Endothelial cell (in vitro differentiated cells): ENCODE measurements at places on chromosomes 5 and 9. TPM values are rescaled to one million over a fixed set of nuclear protein-coding genes. Genes with fewer than 3 reads are reported as not detected.
A peak's percentile ranks its signal among the peaks of the same experiment; 100 is the strongest.

Gene APBB3
- total RNA-seq: 24.6 TPM

Gene SLC36A2
- total RNA-seq: not detected

Gene IFNB1
- not detected for total RNA-seq

Gene OCLN
- total RNA-seq: 26.4 TPM

Gene TMEM174
- total RNA-seq: not detected

Gene NMUR2
- not detected for total RNA-seq

GRCh38 chr5:126837906-126838539 lies 61.1 kb downstream of the LMNB1 start:
- H3K4me3 ChIP-seq: no peak overlapping the region
- H3K36me3 ChIP-seq: peaks cover 9% of the 10 kb centered on the region
- peaks cover 5% of the 10 kb centered on the region for H3K27me3 ChIP-seq

DNA sequence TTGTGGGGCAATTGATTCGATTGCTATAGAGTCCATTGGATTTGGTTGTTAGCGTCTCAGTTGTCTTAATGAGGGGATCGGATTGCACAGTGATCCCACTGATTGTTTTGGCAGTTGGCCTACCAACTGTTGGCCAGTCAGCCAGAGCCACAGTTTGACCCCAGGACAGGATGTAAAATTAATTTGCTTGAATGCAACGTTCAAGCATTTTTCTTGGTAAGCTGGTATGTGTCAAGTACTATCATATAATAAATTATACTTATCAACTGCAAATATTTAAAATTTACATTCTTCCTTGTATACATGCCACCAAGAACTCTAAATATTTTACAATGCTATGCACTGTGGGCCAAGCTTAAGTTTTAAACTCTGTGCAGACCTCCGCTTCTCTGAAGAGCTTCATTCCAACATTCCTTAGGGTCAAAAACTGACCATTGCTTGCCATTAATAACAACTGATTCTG lies 80.4 kb upstream of the OSMR start:
- no peak overlapping the region for H3K27ac ChIP-seq
- no peak overlapping the region for H3K4me3 ChIP-seq
- no peaks in the 10 kb centered on the region for H3K4me1 ChIP-seq
- H3K27me3 ChIP-seq: no peaks in the 10 kb centered on the region

DNA sequence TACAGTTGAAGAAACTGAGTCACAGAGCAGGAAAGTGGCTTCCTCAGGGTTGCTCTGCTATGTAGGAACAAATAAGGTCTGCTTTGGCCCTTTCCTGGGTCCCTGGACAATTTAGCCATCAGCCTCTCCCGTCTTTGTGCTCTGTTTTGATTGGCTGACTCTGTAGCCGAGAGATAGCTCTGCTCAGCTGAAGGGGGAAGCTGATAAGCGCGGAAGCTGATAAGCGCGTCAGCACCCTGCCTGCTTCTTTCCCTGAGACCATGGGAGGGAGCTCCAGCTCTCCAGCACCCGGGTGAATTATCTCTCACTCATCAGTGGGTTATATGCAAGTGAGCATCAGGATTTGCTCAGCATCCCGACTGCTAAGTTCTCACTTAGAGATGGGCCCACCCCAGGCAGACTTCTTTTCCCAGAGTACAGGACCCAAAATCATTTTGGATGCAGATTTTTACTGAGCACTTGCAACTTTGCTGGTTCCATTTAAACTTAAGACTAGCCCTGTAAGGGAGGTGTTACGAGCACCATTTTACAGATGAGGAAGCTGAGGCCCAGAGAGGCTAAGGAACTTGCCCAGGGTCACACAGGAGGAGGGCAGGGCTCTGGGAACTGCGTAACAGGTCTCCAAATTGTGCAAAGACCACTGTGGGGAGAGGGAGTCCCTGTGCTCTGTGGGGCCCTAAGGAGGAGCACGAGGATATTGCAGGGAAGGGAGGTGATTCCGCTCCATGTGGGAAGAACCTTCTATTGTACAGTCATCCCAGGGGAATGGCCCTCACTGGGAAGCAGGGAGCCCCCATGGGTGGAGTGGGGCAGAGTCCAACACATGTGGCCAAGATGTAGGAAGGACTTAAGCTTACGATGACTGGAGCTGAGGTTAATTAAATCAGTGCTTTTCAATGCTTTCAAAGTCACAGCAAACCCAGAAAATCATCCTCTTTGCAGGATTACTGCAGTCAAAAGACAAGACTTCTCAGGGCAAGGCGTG lies 83.7 kb upstream of the ORM1 start:
- H3K4me3 ChIP-seq: no peak overlapping the region
- no peaks in the 10 kb centered on the region for H3K27me3 ChIP-seq
- peaks cover 10% of the 10 kb centered on the region for H3K4me1 ChIP-seq
- peaks cover 18% of the 10 kb centered on the region for H3K36me3 ChIP-seq

DNA sequence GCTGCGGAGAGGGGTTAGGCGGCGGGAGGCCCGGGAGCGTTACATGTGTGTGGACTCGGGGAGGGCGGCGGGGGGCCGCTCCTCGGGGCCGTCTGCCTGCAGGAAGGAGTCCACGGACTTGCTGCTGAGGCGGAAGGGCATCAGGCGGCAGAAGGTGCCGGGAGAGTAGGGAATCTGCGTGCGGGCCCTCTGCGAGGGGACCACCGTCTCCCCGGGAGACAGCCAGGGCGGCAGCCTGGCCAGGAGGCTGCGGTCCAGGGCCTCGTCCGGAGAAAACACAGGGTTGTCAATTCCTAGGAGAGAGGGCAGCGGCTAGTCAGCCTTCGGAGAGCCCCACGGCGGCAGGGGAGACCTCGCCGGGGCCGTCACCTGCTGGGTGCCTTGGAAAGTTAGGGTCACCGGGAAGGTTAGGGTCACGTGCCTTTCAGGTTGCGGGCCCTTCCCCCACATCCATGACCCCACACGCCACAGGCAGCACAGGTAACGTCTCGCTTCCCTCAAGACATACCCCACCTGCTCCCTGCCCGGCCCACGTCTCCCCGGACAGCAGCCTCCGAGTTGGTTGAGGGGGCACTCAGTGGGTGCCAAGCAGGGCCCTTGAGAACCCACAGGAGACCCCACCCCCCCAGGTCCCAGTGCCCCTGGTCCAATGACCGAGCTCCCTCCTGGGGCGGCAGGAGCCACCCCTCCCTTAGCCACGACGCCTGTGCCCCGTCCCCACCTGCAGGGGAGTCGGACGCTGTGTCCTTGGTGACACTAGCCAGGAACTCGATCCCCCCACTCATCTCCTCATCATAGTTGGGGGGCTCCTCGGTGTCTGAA lies 32.1 kb downstream of the EXOC3 start:
- DNase-seq: no peak
- peaks cover 4% of the 10 kb centered on the region for H3K36me3 ChIP-seq
- peaks cover 15% of the 10 kb centered on the region for H3K27me3 ChIP-seq
- no peak overlapping the region for H3K4me3 ChIP-seq
- no peak overlapping the region for H3K27ac ChIP-seq
- peaks cover 6% of the 10 kb centered on the region for H3K4me1 ChIP-seq

DNA sequence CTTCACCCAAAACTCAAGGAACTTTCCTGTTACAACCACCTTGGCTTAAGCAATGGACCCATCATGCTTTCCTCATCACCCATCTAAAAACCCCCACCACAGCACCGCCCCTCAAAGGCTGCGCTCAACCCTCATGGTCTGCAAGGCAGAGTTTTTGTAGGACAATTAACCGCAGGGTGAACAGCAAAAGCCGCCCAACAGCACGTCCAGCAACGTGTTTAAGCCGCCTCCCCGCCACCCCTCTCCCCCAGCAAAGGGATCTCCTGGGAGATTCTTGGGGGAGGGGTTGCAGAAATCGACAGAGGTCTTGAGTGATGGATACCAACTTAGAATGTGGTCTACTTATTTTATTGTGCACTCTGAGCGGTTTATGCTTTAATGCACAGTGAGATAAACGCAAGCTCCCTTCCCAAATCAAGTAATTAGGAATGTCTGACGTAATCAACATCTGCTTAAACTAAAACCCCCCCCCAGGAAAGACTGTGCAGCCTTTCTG lies 1.9 kb downstream of the ROR2 start:
- no peak overlapping the region for H3K27ac ChIP-seq
- no peaks in the 10 kb centered on the region for H3K36me3 ChIP-seq
- peak overlapping the region; percentile 89 for H3K4me3 ChIP-seq
- peaks cover 19% of the 10 kb centered on the region for H3K4me1 ChIP-seq
- DNase-seq: no peak
